ENCODE measurements at places on chromosomes 3 and 15. TPM values are rescaled to one million over a fixed set of nuclear protein-coding genes. Genes with fewer than 3 reads are reported as not detected.

DNA sequence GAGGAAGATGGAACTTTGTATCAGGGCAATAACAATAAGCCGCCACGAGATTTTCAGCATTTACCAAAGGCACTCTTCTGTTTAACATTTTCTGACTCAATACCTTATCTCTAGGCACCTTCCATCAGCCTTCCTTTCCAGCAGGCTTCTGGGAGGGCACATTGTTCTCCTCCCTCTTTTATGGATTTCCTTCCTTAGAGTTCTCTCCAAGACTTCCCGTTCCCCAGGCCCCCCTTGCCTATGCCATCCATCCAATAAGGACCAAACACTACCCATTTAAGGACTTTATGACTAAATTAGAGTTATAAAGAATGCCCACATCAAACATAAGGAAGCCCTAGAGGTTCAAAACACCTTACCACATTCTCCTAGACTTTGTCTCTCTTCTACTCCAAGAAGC lies 71.0 kb upstream of the ACP3 start:
- peaks cover 31% of the 10 kb centered on the region for H3K27me3 ChIP-seq
- no peak for DNase-seq
- H3K4me1 ChIP-seq, result no peaks in the 10 kb centered on the region
- no peak overlapping the region for H3K27ac ChIP-seq

The ADAMTSL3 gene
- total RNA-seq, result 11.9 TPM

DNA sequence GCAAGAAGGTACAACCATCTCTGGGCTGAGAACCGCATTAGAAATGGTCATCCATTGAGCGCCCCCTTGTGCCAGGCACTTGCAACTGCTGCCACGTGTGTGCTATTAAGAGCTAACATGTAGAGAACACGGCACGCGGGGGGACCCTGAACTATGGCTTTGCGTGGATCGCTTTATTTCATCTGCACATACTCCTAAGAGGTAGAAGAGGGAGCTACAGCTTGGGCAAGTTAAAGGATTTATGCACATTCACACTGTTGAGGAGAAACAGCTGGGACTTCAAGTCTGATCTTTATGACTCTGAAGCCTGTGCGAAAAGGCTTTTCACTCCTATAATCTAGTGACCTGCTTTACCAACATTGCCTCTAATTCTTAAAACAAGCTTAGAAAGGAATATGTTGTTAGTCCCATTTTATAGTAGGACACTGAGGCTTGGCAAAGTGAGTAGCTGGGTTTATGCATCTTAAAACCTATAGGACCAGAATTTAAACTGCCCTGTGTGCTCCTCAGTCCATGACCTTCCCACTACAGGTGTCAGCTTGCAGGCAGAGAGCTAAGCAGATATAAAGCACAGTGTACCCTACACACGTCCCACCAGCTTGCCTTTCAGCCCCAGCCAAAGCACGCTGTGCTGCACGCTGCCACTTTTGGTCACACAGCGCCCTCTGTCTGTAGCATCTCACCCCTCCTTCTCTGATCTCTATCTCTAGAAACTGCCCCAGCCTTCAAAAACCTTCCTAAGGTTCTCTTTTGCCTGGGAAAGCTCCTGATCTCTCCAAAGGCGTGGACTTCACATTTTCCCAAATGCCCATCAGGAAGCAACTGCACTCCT lies 57.8 kb downstream of the STARD5 start:
- DNase-seq, result peak; percentile 78
- peak overlapping the region; percentile 18 for H3K4me3 ChIP-seq
- peaks cover 12% of the 10 kb centered on the region for H3K36me3 ChIP-seq

- DNase-seq, result no peak
- H3K4me3 ChIP-seq, result no peak overlapping the region
- H3K27me3 ChIP-seq, result peaks cover 62% of the 10 kb centered on the region
- H3K36me3 ChIP-seq, result no peaks in the 10 kb centered on the region
These were observed 100.6 kb downstream of the CYP19A1 start for GRCh38 chr15:51237816-51238215.

DNA sequence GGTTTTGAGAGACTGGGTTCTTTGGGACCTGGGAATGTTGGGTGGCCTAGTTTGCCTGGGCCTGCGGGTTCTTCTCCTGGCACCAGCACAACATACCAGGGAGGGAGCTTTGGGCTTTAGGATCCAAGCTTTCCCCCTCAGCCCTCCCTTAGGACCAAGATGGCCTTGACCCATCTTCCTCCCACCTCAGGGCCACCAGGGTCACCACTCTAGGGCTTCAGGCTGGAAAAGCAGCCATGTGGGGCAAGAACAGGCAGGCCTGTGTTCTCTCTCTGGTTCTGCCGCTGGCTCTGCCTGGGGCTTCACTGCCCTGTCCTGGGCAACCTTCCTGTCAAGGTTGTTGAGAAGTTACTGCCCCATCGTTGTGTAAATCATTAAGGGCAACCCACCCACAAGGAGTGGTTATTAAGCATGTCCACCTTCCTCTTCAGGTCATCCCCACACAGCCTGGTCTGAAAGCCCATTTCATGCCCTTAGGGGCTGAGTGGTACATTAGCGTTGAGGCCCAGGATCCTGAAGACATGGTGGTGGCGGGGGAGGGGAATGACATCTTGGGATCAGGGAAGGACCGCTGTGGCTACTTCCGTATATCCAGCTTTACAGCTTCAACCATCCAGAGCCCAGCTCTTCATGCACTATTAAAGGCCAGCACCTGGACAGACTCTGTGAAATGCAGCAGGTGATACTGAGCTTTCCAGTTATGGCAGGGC lies 652 bp downstream of the DUOX1 start:
- H3K27ac ChIP-seq, result no peak overlapping the region
- H3K27me3 ChIP-seq, result peaks cover 81% of the 10 kb centered on the region
- H3K4me1 ChIP-seq, result peaks cover 24% of the 10 kb centered on the region
- peak overlapping the region; percentile 63 for H3K4me3 ChIP-seq
- no peak for DNase-seq

- peak overlapping the region; percentile 98 for H3K4me3 ChIP-seq
- H3K27me3 ChIP-seq, result no peaks in the 10 kb centered on the region
- H3K4me1 ChIP-seq, result peaks cover 84% of the 10 kb centered on the region
- DNase-seq, result no peak
These were observed 4.7 kb downstream of the BHLHE40 start for GRCh38 chr3:4983739-4984510.

GRCh38 chr3:116836286-116836685 lies 126.7 kb downstream of the TUSC7 start:
- no peaks in the 10 kb centered on the region for H3K4me1 ChIP-seq
- no peak overlapping the region for H3K27ac ChIP-seq
- H3K27me3 ChIP-seq, result no peaks in the 10 kb centered on the region
- H3K36me3 ChIP-seq, result no peaks in the 10 kb centered on the region
- no peak overlapping the region for H3K4me3 ChIP-seq

The WDR73 gene
- 14.7 TPM for total RNA-seq

- no peaks in the 10 kb centered on the region for H3K27me3 ChIP-seq
- no peak for DNase-seq
- no peak overlapping the region for H3K4me3 ChIP-seq
- peaks cover 75% of the 10 kb centered on the region for H3K36me3 ChIP-seq
These were observed 55.9 kb downstream of the PDIA5 start for GRCh38 chr3:123122525-123123315.

DNA sequence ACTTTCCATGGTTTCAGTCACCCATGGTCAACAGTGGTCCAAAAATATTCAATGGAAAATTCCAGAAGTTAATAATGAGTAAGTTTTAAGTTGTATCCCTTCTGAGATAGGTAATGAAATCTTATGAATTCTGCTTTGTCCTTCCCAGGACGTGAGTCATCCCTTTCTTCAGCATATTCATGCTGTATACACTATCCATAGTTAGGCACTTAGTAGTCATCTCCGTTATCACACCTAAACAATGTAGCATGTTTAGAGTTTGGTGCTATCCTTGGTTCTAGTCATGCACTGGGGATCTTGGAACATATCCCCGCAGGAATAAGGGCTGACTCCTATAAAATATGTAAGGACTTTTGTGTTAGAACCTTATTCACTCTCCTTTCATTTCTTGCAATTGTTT lies 153.2 kb downstream of the UNC13C start:
- H3K36me3 ChIP-seq, result no peaks in the 10 kb centered on the region
- DNase-seq, result no peak
- H3K27me3 ChIP-seq, result no peaks in the 10 kb centered on the region
- no peak overlapping the region for H3K27ac ChIP-seq
- H3K4me1 ChIP-seq, result no peaks in the 10 kb centered on the region
